ENCODE measurements at places on chromosomes 4 and X. TPM values are rescaled to one million over a fixed set of nuclear protein-coding genes. Genes with fewer than 3 reads are reported as not detected.

The SLC16A2 gene
- 30.6 TPM for total RNA-seq

The SRPK3 gene
- 8.0 TPM for total RNA-seq

The MTM1 gene
- total RNA-seq = 13.6 TPM

The GLUD2 gene
- total RNA-seq = 1.6 TPM

The ADH7 gene
- not detected for total RNA-seq

The CXCL3 gene
- 3.2 TPM for total RNA-seq

The RTL9 gene
- 0.26 TPM for total RNA-seq

The TCEAL9 gene
- total RNA-seq = 53.2 TPM

GRCh38 chr4:88398381-88398780 lies 19.7 kb downstream of the HERC6 start:
- DNase-seq = no peak

DNA sequence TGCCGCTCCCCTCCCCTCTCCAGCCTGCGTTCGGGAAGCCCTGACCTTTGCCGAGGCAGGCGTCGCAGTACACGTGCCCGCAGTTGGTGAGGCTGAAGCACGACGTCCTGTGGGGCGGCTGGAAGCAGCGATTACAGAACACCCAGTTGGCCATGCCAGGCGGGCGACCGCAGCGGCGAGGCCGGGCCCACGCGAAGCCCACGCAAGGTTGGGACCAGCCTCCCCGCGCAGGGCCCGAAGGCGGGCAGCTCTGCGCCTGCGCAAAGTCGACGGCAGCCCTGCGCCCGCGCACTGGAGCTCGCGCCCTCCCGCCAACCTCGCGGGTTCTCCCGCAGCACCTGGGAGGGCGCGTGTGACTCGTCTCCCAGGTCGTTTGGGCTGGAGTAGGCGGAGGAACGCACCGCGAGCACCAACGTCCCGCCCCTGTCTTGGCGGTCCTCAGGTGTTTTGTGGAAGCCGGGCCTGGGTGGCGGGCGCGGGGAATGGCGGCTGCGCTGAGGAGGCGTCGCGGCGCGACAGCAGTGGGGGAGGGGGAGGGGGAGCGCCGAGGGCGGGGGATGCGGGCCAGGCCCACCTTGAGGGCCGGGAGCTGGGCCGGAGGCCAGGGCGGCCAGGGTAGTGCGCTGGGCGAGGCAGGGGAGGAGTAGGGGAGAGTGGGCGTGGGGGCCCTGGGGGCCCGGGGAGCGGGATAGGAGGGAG lies at the start of gene RNF212:
TSS of gene RNF212 (minus strand) at position 254 of the 699 bp plus-strand sequence. CDS start at position 154, 100 bp downstream.
- DNase-seq = no peak

DNA sequence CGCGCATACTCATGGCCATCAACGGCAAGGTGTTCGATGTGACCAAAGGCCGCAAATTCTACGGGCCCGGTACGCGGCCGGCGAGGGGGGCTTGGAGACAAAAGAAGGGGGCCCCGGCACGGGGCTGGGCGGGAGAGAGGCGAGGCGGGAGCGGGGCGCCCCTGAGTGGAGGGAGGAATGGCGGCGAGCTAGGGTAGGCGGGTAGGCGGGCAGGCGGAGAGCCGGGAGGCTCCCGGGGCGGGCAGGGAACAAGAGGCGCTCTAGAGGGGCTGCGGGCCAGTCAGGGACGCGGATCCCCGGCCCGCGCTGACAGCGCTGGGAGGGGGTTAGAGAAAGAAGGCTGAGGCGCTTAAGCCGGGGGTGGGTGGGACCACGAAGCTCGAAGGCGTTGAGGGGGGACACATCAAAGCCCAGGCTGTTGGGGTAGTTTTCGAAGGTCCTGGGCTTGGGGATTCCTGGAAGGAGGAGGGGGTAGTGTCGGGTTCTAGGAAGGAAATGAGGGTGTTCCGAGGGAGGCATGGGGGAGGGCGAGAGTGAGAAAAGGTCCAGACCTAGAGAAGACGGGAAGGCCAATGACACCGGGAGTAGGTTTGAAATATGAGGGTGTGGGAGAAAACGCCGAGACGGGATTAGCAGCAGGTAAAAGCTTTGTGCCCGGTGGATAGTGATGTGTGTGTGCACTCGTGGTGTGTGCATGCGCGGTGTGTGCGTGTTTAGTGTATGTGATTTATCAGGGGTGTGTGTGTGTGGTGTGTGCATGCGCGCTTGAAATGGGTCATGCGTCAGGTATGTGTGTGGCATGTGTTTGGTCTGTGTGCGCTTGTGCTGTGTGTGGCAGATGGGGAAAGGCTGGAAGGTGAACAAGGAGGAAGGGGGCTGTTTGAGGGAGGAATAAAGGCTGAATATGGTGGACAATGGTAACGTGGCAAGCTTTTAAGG lies 807 bp downstream of the PGRMC1 start:
- DNase-seq = peak; percentile 79

- no peak for DNase-seq
Observed at GRCh38 chrX:45591650-45592049, 391.0 kb upstream of the DIPK2B start.

DNA sequence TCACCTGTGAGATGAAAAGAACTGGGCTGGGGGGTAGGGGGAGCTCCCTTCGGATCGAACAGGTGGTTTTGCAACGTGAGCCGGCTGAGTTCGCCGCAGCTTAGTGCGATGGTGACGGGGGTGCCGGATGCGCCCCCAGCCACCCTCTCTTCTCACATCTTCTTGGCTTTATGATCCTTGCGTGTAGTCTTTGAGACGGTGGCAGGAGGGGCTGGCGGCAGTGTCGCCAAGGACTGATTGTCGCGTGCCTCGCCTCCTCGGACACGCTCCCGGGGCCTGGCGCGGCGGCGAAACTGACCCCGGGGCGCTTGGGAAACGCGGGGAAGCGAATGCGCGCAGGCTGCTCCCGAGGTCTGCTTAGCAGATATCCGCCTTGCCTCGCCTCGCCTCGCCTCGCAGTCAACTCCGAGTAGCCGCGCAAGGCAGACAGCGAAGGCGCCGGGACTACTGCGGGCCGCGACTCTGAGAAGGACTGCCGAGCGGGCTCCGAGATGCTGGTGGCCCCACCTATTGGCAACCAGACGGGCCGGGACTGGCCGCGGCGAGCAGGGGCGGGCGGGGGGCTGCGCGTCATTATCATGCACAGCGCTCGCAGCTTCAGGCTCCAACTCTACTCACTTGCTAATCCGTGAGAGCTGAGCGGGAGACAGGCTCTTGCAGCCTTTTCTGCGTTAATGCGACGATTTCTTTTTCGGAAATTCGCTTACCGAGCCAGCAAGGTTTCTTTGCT lies 1.5 kb downstream of the GRID2 start:
- DNase-seq = peak; percentile 79

DNA sequence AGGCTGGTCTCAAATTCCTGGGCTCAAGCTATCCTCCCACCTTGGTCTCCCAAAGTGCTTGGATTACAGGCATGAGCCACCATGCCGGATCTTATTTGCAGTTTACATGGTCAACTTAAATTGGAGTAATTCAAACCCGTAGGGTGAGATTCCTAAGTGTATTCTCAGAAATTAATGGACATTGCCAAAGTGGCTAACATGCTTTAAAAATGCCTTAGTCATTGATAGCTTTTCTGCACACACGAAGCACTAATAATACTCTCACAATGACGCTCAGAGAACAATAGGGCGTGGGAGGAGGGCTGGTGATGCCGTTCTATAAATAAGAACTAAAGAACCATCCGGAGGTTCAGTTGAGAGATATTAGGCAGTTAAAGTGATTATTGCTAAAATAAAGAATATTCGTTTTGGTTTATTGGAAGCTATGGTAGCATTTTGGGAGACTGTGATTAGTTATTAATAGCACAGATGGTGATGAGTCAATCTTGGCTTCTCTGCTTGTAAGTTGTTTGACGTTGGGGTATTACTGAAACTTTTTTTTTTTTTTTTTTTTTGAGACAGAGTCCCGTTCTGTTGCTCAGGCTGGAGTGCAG lies 79.1 kb downstream of the TRAPPC11 start:
- no peak for DNase-seq

DNA sequence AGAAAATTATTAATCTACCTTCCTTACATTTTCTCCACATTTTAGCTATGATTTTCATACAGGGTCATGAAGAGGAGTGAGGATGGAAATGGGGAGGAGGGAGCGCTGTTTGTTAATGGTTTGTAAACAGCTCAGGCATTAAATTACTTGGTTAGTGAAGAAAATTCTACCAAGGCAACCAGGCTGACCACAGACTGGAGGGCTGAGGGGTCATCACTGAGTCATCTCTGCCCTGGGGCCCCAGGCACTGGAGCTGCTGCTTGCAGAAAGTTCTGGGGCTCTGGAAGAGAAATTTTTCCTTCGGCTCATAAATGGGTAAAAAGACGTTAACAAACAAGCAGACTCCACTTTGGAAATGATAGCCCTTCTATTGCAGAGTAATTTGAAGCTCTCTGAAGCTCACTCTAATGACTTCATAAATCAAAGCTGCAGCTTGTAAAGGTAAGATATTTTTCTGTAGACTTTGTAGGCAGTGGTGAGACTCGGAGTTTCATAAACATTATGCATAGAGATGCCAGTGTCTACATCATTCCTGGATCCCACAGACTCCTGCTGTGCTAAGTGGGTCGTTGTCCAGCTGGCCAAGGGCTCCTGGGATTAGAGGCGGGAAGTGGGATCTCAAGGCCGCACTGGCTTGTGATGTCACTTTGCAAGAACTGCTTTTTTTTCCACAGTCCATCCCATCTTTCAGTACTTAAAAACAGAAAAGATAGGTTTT lies 159.6 kb downstream of the PTTG2 start:
- DNase-seq = no peak

DNA sequence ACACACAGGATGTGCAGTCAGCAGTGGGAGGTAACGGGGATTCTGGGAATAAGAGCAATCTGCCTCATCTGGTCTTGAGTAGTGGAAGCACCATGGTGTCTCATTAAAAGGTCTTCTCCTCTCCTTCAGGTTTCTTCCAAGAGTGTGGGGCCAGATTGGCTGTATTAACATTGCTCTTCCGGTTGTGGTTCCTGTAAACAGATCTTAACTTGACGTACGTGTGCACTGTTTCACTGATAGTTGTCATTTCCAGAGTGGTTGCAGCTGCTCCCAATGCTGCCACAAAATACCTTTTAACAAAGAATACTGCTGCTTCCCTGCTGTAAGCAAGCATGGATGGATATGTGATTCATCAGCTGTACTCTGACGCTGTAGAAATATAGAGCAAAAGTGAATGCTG lies 1443.4 kb upstream of the TENM3 start:
- no peak for DNase-seq

- DNase-seq = no peak
Observed at GRCh38 chr4:24768006-24768405, 27.4 kb upstream of the SOD3 start.

DNA sequence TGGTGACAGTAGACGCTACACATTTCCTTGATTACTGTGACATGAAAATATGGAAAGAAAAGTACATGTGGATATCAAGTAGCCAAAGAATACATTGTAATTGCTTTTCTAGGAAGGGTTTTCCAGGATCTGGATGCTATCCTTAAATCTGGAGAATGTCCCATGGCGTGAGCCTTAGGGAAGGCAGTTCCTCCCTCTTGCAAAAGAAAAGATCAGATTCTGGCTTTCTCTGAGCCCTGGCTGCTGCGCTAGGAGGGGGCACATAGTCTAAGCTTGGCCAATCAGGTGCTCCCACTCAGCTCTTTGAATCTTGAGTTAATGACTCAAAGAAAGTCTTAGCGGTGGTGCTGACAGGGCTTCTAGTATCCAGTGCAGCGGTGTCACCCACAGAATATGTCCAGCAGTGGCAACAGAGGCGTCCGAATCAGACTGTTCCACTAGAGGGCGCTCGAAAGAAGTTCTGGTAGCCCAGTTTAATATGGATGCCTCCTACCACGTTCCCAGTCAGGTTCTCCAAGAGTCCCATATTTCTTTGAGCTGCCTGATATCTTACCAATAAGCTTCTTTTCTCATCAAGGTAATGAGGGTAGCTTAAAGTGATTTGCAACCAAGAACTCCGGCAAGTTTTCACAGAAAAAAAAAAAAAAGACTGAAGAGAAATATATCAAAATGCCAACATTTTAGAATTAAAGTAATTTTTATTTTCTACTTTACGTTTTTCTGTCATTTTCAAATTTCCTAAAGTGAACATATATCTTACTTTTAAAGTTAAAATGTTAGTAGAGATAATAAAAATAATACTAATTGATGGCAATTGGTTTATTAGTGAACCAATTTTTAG lies 213.4 kb upstream of the S100G start:
- peak; percentile 86 for DNase-seq

DNA sequence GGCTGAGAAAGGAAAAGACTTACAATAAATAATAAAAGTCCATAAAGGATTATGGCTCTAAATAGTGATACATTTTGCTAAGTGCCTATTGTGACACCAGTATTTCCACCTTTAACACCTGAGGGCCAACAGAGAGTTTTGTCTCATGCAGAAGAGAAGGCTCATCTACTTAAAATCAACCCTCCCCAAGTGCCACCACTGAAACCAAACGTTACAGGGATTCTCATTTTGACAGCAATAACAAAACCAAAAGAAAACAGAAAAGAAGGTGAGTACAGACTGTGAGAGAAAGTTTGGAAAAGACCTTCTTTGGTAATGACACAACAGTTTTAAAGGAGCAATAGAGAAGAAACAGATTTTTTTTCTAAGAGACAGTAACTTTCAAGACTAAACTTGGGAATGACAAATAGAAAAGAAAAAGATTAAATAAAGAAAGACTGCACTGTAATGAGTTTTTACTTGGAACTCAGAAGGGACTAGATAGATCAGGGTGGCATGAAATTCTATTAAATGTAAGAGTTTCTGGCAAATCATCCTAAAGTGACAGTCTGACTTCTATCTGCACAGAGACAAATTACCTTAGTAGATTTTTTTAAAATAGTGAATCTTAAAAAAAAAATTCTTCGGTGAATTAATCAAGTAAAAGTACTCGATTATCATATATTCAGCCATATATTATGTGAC lies 109.7 kb downstream of the ZNF827 start:
- DNase-seq = no peak

GRCh38 chrX:115031989-115032388 lies 14.6 kb upstream of the IL13RA2 start:
- DNase-seq = no peak

- no peak for DNase-seq
Observed at GRCh38 chr4:188956566-188956965, 817.3 kb downstream of the TRIML1 start.

- no peak for DNase-seq
Observed at GRCh38 chr4:15423285-15423711, 4.5 kb upstream of the C1QTNF7 start.

- no peak for DNase-seq
Observed at GRCh38 chrX:19403696-19404095, 60.0 kb downstream of the PDHA1 start.

- DNase-seq = no peak
Observed at GRCh38 chr4:38735870-38736269, 46.9 kb downstream of the TLR10 start.

GRCh38 chr4:4637710-4638109 lies 95.9 kb upstream of the STX18 start:
- no peak for DNase-seq

GRCh38 chrX:46601283-46601682 lies 27.7 kb downstream of the CHST7 start:
- no peak for DNase-seq

Data from aorta (tissue), 5 donors.